ENCODE measurements at places on chromosomes 2 and 18.

DNA sequence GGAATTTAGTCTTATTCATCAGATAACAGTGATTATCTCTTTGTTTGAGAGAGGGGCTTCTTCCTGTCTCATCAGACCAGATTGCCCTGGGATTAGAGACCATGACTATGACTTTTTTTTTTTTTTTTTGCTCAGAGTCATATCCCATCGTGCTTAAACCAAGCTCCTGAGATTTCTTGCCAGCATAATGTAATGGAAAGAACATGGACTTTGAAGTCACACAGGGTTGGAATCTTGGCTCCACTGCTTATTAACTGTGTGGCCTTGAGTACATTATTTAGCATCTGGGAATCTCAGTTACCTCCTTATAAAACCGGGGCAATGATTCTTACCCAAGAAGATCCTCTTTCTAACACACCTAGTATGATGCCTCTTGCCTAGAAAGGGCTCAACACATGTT is 268.3 kb downstream of the DYSF start:
- peaks cover 12% of the 10 kb centered on the region for H3K4me1 ChIP-seq
- H3K36me3 ChIP-seq = no peaks in the 10 kb centered on the region
- no peak for DNase-seq
- H3K27me3 ChIP-seq = no peaks in the 10 kb centered on the region
- H3K27ac ChIP-seq = no peak overlapping the region

DNA sequence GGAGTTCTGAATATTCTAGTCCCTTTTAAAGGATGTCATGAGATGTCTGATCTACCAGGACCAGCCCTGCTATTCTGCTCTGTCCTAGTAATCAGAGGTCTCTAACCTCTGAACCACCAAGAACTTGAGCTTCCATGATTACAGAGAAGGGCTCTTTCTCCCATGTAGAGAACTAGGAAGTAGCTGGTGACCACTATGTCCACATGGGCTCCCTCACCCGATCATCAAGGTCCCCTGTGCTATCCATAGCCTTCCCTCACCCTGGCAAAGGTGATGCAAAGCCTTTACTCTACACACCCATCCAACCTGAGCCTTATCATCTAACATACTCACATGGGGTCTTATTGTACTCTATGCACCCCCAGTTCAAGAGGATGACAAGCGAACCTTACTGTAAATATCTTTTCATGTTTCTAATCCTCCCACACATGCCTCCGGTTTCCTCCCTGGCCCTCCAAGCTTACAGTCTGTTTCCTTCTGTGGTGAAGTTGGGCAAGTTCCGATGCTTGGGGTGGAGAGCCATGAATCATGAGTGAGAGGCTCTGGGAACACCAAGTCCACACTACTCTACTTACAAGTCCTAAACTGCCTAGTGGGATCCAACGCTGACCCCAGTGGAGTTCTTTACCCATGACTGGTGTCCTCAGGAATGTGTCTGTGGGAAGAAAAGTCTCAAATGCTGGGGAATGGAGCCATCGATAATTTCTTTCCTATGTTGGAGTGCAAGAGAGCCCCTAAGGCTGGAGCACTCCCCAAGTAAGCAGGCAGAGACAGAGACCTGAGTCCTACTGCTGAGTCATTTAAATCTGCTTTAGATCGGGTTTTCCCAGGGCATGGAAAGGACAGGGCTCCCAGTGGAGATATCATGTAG is 73.3 kb upstream of the KLF7 start:
- peak overlapping the region; percentile 73 for H3K27ac ChIP-seq
- H3K27me3 ChIP-seq = no peaks in the 10 kb centered on the region
- peak; percentile 84 for DNase-seq
- H3K36me3 ChIP-seq = no peaks in the 10 kb centered on the region
- H3K4me1 ChIP-seq = peaks cover 30% of the 10 kb centered on the region

- H3K27me3 ChIP-seq = no peaks in the 10 kb centered on the region
- no peaks in the 10 kb centered on the region for H3K36me3 ChIP-seq
- H3K4me1 ChIP-seq = no peaks in the 10 kb centered on the region
- no peak overlapping the region for H3K27ac ChIP-seq
- no peak overlapping the region for H3K4me3 ChIP-seq
Measured at GRCh38 chr18:5413447-5413846, 117.9 kb upstream of the ZBTB14 start.

- peaks cover 20% of the 10 kb centered on the region for H3K36me3 ChIP-seq
- H3K27ac ChIP-seq = no peak overlapping the region
- no peak for DNase-seq
- no peaks in the 10 kb centered on the region for H3K27me3 ChIP-seq
Measured at GRCh38 chr2:169999054-169999453, 171.8 kb downstream of the UBR3 start.

DNA sequence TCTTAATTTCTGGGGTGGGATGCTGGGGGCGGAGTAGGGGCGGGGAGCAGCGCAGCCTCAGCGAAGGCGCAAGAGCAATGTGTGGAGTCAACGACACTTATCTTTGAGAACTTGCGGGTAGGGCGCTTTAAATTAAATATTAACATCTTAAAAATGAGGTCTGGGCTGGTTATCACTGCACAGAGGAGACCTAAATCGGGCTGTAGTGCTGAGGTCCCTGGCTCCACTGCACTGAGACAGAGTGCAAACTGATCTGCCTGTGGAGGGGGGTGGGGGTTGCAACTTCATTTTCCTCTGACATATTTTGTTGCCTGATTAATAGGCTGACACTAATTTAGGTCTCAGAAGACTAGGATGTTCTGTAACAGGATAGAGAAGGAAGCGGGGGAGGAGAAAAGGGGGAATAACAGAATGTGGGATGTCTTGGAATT is 253.0 kb upstream of the FANCL start:
- H3K27ac ChIP-seq = no peak overlapping the region
- H3K27me3 ChIP-seq = no peaks in the 10 kb centered on the region
- H3K4me3 ChIP-seq = no peak overlapping the region
- DNase-seq = no peak
- H3K36me3 ChIP-seq = no peaks in the 10 kb centered on the region

DNA sequence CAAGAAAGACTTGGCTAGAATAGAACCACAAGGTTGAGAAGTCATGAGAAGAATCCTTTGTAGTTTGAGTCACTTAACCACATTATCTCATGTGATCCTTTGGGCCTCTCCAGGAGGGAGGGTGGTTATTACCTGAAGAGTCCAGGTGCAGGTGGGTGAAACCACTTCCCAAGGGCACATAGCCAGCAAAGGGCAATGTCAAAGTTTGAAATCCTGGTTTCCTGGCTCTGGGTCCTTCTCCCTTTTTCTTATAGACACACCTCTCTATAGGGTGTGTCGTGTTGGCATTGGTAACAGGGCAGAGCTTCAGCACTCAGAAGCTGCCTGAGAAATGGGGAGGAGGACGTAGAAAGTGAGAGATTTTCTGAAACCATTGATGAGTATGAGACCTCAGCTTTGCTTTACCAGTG is 137.9 kb downstream of the MGAT5 start:
- H3K27ac ChIP-seq = peak overlapping the region; percentile 1
- DNase-seq = peak; percentile 96
- 0 out of 2 replicates have a peak, but pooled peaks cover 3% of the 10 kb centered on the region for H3K36me3 ChIP-seq
- no peak overlapping the region for H3K4me3 ChIP-seq

- peaks cover 35% of the 10 kb centered on the region for H3K36me3 ChIP-seq
- peak overlapping the region; percentile 76 for H3K4me3 ChIP-seq
- peaks cover 42% of the 10 kb centered on the region for H3K4me1 ChIP-seq
- peak; percentile 7 for DNase-seq
- H3K27me3 ChIP-seq = no peaks in the 10 kb centered on the region
Measured at GRCh38 chr2:62706721-62707521, 1.4 kb downstream of the EHBP1 start.

GRCh38 chr2:42443718-42444399 is 49.9 kb downstream of the KCNG3 start:
- H3K27me3 ChIP-seq = no peaks in the 10 kb centered on the region
- no peak overlapping the region for H3K4me3 ChIP-seq
- peak overlapping the region; percentile 75 for H3K27ac ChIP-seq
- H3K36me3 ChIP-seq = no peaks in the 10 kb centered on the region

- peaks cover 34% of the 10 kb centered on the region for H3K4me1 ChIP-seq
- no peaks in the 10 kb centered on the region for H3K27me3 ChIP-seq
Measured at GRCh38 chr2:149745396-149746230, 158.0 kb upstream of the MMADHC start.

DNA sequence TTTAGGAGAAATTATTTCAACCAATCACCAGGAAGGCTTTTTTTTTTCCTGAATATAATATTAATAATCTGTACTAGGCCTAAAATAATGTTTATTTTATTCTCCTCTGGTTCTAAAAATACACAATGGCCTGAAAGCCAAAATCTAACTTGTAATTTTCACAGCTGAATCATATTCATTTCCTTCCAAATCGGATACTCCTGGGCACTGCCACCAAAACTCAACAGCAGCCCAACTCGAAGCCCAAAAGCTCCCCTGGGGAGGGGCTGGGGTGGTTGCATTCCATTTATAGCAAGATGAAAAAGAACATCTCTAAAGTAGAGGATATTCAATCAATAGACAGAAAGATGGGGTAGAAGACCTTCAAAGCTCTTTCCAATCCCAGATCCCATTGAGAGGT is 100.5 kb upstream of the SETBP1 start:
- peaks cover 13% of the 10 kb centered on the region for H3K4me1 ChIP-seq
- no peaks in the 10 kb centered on the region for H3K36me3 ChIP-seq
- no peak overlapping the region for H3K4me3 ChIP-seq
- H3K27ac ChIP-seq = no peak overlapping the region

DNA sequence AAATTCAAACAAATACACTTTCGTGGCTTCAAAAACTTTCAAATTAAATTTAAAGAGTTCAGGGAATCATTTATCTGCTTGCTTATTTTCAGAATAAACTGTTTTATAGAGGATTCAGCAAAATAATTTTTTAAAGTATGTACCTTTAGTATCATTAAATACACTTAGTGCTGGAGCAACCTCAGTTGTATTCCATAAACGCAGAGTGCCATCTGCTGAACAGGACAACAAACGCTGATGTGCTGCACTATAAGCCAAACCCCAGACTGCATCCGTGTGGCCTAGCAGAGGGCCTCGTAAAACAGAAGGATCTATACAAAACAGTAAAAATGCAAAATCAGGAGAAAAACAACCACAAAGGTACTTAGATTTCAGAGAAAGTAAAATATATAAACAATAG is 108.6 kb downstream of the STRN start:
- no peak overlapping the region for H3K27ac ChIP-seq
- peaks cover 7% of the 10 kb centered on the region for H3K36me3 ChIP-seq
- DNase-seq = no peak
- no peak overlapping the region for H3K4me3 ChIP-seq

GRCh38 chr2:60408811-60409530 is 144.5 kb downstream of the BCL11A start:
- peak overlapping the region; percentile 14 for H3K4me3 ChIP-seq
- H3K27me3 ChIP-seq = no peaks in the 10 kb centered on the region
- no peaks in the 10 kb centered on the region for H3K36me3 ChIP-seq
- H3K27ac ChIP-seq = no peak overlapping the region
- peak; percentile 52 for DNase-seq
- H3K4me1 ChIP-seq = peaks cover 14% of the 10 kb centered on the region

DNA sequence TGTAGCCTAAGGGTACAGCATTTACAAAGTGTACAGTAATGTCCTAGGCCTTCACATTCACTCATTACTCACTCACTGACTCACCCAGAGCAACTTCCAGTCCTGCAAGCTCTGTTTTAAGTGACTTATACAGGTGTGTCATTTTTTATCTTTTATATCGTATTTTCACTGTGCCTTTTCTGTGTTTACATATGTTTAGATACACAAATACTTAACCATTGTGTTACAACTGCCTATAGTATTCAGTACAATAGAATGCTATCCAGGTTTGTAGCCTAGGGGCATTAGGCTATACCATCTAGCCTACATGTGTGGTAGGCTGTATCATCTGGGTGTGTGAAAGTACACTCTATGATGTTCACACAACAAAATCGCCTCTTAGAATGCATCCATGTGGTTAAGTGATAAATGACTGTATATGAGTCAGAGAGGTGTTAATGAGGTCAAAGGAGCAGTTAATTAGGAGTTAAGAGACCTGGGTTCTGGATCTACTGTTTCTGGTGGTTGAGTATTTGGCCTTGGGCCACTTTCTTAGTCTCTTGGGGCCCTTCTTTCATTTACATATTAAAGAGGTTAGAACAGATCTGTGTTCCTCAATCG is 149.1 kb downstream of the GREB1L start:
- peaks cover 29% of the 10 kb centered on the region for H3K4me1 ChIP-seq
- H3K36me3 ChIP-seq = no peaks in the 10 kb centered on the region
- no peaks in the 10 kb centered on the region for H3K27me3 ChIP-seq
- peak; percentile 99 for DNase-seq

DNA sequence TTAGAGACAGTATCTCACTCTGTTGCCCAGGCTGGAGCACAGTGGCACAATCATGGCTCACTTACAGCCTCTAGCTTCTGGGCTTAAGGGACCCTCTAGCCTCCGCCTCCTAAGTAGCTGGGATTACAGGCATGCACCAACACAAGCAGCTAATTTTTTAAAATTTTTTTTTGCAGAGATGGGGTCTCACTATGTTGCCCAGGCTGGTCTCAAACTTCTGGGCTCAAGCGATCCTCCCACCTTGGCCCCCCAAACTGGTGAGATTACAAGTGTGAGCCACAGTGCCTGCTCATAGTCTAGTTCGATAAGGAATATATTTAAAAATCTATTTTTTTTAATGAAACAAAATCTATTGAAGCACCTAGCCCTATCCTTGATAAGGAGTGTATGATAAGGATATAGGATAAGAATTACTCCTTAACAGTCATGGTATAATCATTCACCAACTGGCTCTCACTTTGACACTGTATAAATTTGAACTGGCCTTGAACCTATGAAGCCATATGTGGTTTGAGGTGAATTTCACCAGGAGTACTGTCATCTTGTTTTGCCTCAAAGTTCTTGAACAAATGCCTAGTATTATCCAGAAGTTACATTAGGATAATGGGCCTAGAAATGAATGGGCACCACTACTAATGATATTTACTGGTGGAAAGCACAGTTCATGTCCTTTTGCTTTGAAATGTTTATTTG is 71.1 kb downstream of the EXOC6B start:
- DNase-seq = no peak
- no peaks in the 10 kb centered on the region for H3K27me3 ChIP-seq
- H3K4me3 ChIP-seq = no peak overlapping the region
- H3K27ac ChIP-seq = no peak overlapping the region

DNA sequence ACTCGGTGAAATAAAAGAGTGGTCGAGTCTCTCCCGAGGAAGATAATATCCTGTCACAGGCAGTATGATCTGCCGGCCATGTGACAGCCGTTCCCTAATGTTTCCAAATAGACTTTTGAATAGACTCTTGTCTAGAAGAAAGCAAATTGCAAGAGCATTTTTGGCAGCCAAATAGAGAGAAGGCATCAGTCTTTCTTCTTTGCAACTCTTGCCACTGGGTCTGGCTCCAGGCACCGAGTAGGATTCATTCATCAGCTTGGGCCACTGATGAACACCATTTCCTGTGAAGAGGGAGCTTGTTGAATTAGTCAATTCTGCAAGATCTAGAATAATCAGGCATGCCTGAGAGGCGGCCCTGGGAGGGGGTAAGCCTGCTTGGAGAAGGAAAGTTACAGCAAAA is 165.6 kb downstream of the KLHL29 start:
- H3K27me3 ChIP-seq = no peaks in the 10 kb centered on the region
- no peak overlapping the region for H3K4me3 ChIP-seq
- no peak overlapping the region for H3K27ac ChIP-seq

All from PC-3 (cell line).